Right lobe of liver (tissue), 6 donors: ENCODE measurements at places on chromosomes 4 and X. TPM values are rescaled to one million over a fixed set of nuclear protein-coding genes. Genes with fewer than 3 reads are reported as not detected.

Gene PAGE3
- total RNA-seq, result not detected

Gene TMEM35A
- total RNA-seq, result not detected

Gene CPZ
- total RNA-seq, result 0.24 TPM

- no peaks in the 10 kb centered on the region for H3K4me1 ChIP-seq
- no peak for DNase-seq
- no peaks in the 10 kb centered on the region for H3K36me3 ChIP-seq
- H3K27me3 ChIP-seq, result no peaks in the 10 kb centered on the region
Measured at GRCh38 chrX:2664502-2664901, 26.6 kb upstream of the CD99 start.

GRCh38 chr4:110787109-110787508 is 164.2 kb upstream of the PITX2 start:
- no peaks in the 10 kb centered on the region for H3K4me1 ChIP-seq
- DNase-seq, result no peak
- H3K27me3 ChIP-seq, result no peaks in the 10 kb centered on the region
- H3K4me3 ChIP-seq, result no peak overlapping the region
- no peak overlapping the region for H3K27ac ChIP-seq

DNA sequence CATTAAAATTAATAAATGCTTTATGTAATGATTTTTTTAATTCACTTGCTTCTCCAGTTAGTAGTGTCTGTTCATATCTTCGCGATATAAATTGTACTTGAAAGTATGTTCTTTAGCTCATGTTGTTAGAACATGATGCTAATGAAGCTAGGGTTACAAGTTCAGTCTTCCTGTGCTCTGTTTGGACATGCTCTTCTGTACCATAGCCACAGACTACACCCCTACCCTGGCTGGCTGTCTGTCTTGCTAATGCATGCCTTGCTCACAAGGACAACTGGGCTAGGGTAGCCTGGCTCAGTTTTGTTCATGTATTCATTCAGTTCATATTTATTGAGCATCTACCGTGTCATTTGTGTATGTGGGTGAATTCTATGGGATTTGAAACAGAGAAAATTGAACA is 50.8 kb upstream of the MTMR1 start:
- no peaks in the 10 kb centered on the region for H3K27me3 ChIP-seq
- H3K27ac ChIP-seq, result no peak overlapping the region
- H3K36me3 ChIP-seq, result peaks cover 6% of the 10 kb centered on the region
- no peak for DNase-seq

DNA sequence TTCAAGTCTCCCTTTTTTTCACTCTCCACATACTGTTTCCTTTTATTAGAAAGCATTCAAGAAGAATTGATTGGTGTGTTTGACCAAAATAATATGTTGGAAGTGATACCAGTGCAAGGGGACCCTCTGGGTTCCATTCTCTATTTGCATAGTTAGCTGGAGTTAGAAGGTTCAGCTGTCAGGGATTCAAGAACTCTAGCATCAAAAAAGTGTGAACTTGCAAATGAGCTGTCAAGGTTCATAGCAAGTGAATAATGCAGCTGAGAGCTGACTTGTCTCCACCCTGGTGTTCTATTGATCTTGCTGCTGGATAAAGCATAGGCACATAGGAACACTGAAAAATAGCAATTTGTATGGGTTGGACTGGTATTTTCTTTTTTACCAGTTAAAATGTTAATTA is 73.2 kb downstream of the SORBS2 start:
- peak overlapping the region; percentile 88 for H3K27ac ChIP-seq
- no peak for DNase-seq
- no peaks in the 10 kb centered on the region for H3K4me1 ChIP-seq
- no peak overlapping the region for H3K4me3 ChIP-seq
